ENCODE measurements at places on chromosomes 7 and 10.

DNA sequence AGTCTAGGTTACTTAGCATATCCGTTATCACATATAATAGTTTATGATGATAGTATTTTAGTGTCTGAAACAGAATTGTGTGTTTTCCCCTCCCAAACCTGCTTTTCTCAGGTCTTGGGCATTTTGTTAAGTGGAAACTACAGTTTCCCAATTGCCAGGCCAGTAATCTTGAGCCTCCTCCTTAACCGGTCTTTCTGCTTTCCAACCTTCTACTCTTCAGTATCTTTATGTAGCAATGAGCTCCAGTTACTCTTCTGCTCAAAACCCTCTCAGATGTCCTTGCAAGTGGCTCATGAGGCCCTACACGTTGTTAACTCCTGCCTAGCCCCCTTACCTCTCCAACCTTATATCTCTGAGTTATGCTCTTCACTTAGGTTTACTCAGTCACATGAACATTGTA is 22.0 kb downstream of the WAC start:
- no peak for DNase-seq

- no peak for DNase-seq
Observed at GRCh38 chr10:1747590-1748157, 10.3 kb upstream of the ADARB2 start.

DNA sequence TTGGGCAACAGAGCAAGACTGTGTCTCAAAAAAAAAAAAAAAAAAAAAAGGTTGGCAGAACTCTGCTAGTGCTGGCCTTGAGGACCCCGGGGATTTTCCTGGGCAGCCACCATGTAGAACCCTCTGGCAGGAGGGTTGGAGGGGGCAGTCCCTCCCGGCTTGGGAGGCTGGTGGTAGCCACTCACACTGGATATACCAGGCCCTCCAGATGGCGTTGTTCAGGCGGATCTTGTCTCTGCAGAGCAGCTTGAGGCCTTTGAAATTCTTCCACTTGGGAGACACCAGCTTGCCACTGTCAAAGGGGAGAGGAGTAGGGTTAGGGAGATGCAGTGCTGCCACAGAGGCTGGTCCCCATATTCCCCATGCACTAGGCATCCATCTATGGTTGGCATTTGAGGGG is 8.4 kb downstream of the MLXIPL start:
- peak; percentile 86 for DNase-seq

- peak; percentile 8 for DNase-seq
Observed at GRCh38 chr7:149670288-149670687, 103.1 kb downstream of the ZNF467 start.

DNA sequence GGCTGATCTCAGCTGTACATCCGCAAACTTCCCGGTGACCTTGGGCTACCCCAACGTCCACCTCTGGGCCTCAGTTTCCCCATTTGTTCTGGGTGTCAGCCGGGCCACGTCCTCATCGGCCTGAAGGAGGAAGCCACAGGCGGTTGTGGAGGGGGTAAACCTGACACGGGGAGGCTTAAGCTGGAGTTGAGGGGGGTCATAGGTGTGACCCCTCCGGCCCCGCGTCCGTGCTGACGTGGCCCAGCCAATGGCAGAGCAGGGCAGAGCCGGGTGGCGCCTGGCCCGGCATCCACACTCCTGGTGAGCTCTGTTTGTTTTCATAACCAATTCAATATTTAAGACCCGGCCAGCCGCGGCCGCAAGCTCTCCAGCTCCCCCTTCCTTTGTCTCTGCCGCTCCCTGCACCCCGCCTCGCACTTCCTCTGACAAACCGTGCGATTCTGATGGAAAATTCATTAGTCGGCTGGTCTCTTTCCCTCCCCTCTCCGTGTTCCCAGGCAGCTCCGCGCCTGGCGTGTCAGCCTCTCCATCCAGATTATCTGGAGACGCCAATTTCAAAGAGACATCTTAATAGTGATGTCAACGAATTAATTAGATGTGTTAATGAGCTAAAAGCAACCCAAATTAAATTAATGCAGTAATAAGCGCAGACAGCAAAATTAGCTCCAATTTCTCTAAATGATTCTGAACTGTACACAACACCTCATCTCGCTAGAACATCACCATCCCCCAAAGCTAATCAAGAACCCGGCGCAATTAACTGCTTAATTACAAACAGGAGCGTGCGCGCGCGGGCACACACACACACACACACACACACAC is 55.4 kb downstream of the MICALL2 start:
- DNase-seq, result peak; percentile 57

DNA sequence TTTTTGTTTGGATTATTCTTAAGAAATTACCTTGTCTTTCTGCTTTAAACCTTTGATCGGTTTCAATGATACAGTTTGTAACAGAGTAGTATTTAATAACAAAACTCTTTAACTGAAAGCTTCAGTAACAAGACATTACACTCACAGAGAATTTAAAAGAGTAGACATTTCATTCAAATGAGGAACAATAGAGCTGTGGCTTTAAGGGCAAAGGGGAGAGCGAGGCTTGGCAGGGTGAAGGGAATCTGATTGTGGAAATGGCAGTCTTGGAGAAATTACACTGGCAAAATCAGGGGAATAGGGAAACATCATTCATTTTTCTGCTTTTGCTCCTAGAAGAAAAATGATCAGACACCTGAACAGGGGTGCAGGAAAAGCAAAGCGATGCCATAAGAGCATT is 5.1 kb upstream of the HIPK2 start:
- no peak for DNase-seq

DNA sequence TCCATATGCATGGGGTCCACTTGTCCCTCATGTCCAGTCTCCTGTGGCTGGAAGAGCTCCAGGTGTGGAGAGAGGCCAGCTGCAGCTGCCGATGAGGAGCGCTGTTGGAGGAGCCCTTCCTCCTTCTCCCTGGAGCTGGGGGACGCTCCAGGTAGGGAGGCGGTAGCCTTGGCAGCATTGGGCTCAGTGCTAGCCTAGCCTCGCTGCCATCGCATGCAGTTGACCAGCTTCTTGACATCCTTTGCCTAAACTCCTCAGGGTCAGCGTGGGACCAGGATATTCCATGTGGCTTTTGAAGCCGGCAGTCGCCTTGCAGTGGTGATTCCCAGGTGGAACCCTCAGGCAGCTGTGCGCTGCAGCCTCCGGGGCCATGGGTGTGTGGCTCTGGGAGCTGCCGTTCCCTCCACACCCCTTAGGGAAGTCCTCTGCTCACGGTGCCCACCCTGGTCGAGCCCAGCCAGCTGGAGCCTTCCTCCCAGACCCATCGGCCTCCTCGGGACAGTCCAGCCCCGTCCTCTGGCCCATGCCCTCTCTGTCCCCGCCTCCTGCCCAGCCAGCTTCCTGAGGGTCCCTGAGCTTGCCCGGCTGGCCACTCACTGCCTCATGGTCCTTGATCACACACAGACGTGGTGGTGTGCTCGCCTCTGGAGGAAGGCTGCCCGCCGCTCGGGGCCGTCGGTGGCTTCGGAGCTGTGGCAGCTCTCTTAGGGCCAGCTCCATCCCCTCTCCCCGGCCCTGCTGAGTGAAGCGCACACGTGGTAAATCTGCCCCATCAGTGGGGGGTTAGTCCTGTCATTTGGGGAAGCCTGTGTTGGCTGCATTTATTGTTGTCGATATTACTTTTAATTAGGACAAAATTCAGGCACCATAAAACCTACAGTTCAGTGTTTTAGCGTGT is 21.2 kb downstream of the INPP5A start:
- DNase-seq, result no peak

- DNase-seq, result no peak
Observed at GRCh38 chr10:15393139-15393825, 22.2 kb upstream of the FAM171A1 start.

GRCh38 chr7:142669074-142669654 is 80.1 kb upstream of the PRSS1 start:
- DNase-seq, result peak; percentile 62

DNA sequence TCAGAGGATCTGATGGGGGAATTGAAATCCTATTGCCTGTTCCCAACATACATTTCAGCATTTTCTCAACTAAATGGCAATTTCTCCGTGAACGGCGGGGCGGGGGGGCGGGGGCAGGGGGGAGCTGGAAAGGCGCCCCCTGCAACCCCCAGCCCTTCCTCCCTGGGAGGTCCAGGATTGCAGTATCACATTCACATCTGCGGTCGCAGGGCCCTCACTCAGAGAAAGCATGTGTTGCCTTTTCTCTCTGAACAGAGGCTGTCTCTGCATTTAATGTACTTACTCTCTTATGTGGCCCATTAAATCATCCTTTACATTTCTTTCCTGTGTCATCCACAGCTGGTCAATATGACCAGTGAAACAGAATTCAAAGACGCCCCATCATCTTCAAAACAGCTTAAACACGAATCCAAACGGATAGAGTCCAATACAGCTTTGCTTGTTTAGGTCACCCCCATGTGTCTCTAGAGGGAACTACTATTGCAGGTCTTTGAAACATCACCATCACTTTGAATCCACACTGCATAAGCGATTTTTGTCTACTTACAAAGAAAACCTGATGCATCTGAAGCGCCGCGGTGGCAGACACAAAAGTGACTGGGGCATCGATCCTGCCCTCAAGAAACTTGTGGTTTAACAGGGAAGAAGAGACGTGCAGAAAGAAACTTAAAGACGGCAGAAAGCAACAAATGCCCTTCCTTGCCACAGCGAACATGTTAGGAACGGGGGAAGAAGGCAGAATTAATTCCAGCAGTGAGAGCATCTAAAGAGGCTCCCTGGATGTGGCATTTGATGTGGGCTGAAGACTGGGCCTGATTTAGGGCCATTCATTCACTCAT is 17.0 kb upstream of the ECHDC3 start:
- peak; percentile 55 for DNase-seq

DNA sequence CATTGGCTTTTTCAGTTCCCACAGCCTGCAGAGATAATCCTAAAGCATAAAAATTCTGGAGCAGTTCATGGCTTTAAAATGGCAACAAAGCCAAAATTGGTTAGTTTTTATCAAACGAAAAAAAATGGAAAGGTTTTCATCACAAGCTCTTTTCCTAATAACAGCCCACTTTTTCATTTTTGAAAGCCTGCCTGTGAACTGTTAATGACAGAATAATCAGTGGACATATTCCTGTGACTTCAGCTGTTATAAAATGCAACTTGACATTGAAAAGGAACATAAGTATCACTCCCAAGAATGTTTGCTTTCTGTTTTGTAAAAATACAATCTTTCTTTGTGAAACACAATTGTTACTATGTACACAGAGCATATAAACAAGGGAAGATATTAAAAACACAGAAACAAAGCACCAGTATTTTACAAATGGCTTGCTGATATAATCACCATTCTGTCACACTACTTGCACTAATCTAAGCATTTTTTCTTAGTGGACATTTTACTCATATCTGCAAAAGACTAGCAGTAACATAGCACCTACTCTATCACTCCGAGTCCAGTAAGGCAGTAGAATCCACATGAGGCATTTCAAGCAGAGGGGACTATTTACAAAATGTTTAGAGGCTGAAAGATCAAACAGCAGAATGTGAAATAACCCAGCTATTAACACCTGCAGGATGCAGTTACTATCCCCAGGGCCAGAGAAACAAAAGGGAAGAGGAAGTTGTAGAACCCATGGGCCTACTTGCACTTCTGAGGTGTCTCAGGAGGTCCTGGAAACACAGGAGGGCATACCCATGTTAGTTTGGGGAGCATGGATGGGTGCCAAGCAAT is 26.4 kb downstream of the MACC1 start:
- no peak for DNase-seq

GRCh38 chr7:152073352-152073751 is 47.9 kb downstream of the GALNT11 start:
- no peak for DNase-seq

DNA sequence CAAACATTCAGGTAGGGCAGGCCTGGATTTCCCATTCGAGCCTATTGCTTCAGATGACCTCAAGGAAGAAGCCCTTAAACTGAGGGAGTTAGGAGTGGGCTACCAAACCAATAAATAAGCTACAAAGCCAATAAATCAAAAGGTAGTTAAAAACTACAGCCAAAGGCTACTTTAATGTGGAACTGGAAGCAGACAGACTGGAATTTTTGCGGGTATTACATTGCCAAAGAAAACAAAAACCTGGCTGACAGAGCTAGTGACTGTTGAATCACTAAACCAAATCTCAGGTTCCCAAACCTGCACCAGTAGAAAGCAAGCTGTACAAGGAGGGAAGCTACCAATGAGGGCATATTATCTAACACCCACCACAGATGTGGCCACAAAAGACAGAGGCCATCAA is 315.6 kb downstream of the GRM8 start:
- DNase-seq, result no peak

DNA sequence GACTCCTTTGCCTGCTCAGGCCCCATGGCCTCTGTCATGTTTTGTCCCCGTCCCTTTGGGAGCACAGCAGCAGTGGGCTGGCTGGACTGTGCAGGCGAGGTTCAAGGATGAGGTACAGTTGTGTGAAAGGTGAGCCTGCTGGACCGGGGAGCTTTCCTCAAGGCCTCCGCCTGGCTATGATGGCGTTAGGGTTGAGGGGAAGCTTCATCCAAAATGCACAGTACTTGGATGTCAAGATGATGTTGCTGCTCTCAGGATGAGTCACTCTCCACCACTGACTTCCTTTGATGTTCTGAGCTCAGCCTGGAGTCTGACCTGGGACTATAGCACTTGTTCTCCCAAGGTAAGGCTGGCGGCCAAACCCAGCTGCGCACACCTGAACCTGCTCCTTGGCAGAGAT is 152.7 kb upstream of the SHH start:
- no peak for DNase-seq

DNA sequence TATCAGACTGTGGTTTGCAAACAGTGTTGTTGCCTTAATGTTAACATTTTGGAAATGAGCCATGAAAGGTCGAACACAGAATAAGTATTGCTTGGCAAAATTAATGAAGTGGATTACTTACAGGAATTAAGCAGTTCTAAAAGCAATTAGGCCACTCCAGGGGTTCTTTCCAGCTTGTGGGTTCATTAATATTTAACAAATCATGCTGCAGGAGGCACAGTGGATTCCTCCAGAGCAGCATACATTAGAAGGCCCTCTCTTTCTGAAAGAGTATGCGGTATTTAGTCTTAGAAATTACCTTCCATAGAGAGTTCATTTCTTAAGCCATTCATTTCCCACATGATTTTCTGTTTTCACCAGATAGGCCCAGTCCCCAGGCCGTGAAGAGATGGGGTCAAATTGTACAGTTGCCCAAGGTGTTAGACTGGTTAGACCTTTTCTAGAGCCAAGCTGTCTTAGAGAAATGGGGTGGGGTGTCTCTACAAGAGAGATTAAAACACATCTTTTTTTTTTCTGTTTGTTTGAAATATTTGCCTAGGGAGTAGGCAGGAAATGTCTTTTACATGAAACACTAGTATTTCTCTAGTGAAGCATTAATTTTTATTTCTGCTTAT is 40.0 kb upstream of the AGR3 start:
- peak; percentile 31 for DNase-seq

GRCh38 chr10:16799621-16800020 is 17.6 kb downstream of the RSU1 start:
- no peak for DNase-seq

DNA sequence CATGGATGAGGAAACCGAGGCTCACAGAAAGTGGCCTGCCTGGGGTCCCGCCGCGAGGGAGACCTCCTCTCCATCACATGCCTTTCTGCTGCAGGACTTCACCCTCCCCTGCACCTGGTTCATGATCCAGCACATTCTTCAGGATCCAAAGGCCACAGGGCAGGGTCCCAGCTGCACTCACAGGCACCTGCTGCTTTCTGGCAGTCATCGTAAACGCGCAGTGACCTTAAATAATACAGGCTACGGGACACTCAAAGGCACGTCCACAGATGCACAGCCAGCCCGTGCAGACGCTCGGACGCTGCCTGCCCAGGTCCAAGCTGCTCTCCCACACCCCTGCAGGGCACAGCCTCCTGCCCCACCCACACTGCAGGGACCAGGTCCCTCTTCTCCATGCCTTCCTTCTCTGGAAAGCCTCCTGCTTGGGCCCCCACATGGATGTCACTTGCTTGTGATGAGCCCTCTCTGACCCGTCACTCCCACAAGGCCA is 49.9 kb downstream of the CALML3 start:
- DNase-seq, result no peak

GRCh38 chr7:7581531-7582179 is 15.0 kb downstream of the MIOS start:
- DNase-seq, result peak; percentile 9

All from NCI-H524 (cell line).